ENCODE measurements at places on chromosomes 6 and 20.

DNA sequence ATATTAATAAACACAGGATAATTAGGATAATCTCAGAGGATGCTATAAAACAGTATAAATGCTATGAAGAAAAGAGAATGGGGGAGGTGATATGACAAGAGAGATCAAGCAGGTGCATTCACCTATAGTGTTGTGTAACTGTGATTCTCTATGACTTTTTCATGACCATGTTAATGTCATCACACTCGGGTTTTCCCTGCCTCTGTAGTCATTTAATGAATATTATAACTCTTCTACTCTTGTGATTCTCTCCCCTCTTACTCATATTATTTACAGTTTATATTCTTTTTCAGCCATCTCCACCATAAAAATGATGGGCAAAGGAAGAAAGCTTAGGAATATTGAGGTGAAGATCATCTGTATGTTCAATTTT, 106.9 kb upstream of the SGK1 start:
- no peak for DNase-seq

- DNase-seq, result no peak
Measured at GRCh38 chr6:129552413-129552812, 157.6 kb downstream of the ARHGAP18 start.

DNA sequence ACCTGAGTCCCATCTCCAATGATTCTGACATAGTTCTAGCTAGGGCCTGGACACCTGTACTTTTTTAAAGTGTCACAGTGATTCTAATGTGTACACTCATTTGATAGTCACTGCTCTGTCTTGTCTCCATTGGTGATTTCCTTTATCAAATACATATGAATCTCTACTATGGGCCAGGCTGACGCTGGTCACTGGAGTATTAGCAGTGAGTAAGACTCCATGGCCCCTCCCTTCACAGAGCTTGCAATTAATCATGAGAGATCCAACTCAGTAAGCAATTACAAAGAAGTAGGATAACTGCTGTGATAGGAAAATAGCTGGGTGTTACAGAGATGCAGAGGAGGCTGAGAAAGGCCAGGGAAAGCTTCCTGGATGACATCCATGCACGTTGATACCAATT, 19.3 kb upstream of the SASH1 start:
- peak; percentile 53 for DNase-seq

- peak; percentile 89 for DNase-seq
Measured at GRCh38 chr6:113995634-113996033, 24.7 kb upstream of the HDAC2 start.
